ENCODE measurements at places on chromosomes 5 and 9.

DNA sequence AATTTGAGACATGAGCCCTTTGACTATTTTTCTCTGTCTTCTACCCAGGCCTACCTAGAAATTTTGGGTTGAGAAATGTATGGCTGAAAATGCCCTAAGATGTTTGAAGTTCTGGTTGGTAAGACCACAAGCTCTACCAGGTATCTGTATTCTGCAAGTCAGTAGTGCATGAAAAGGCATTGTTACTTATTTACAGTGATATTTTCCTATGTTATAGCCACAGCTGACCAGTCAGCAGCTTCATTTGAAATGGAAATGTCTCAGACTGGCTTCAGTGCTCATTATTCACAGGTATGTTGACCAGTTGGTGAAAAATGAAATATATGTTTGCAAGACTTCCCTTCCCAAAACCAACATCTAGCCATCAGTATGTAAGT lies 91.9 kb upstream of the ITGA2 start:
- DNase-seq: no peak

GRCh38 chr5:169785771-169786618 lies 148.9 kb downstream of the DOCK2 start:
- no peak for DNase-seq

- no peak for DNase-seq
Measured at GRCh38 chr9:90044263-90044662, 439.5 kb downstream of the GADD45G start.

DNA sequence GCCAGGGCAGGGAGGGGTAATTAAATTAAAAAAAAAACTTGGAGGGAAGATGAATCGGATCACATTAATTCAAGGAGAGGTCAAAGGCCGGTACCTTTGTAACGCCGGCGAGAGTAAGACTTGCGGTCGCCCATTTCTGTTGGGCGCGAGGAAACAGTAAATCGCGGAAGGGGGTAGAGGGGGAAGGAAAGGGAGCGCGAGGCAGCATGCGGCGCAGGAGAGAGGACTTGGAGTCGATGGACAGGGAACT lies 324 bp upstream of the RGMB start:
- no peak for DNase-seq

DNA sequence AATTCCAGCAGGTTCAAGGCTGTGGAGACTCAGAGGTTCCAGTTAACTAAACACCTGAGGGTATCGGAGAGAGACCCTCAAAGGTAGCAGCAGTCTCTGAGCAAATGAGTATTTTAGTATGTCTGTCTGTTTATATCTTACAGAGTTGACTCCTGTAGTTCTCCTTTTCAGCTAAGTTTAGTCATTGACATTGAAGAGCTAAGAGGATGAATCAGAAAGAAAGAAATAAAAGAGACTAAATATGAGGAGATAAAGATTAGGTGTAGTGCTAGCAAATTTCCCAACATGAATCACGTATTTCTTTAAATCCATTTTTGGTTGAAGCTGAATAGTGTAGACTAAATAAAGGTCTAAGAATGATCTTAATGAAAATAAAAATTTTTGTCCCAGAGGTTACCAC lies 474.0 kb upstream of the RGMB start:
- DNase-seq: no peak

DNA sequence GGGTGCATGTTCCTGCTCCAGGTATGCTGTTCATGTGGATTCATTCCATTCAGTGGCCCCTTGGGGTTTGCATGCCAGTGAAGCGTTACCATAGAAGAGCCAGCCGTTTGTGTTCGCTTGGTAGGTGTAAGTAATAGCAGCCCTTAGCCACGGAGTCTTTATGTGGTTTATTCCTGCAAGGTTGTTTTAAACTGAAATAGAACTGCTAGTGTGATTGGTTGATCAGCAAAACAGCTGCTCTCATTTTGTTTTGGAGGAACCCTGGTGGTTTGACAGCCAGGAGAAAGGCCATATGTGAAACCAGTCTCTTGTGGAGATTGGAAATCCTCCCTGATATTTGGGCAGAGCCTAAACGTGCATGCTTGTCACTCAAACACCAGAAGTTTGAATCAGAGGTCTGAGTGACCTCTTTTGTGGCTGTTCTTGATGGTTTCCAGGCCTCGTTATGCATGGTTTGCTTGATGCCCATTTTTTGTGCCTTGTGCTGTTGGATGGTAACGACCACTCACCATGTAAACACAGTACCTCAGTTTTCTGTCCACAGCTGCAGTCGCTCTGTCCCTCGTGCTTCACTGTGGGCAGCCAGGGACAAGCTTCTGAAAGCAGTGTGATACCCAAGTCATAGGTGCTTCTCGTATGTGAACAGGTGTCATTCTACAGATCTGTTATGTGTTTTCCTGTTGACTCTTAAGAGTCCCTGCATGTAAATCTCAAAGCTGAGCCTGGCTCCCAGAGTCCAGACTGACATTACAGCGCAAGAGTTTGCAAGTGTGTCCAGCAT lies 58.3 kb upstream of the NXNL2 start:
- no peak for DNase-seq

GRCh38 chr9:123548741-123549545 lies 192.9 kb downstream of the CRB2 start:
- no peak for DNase-seq

DNA sequence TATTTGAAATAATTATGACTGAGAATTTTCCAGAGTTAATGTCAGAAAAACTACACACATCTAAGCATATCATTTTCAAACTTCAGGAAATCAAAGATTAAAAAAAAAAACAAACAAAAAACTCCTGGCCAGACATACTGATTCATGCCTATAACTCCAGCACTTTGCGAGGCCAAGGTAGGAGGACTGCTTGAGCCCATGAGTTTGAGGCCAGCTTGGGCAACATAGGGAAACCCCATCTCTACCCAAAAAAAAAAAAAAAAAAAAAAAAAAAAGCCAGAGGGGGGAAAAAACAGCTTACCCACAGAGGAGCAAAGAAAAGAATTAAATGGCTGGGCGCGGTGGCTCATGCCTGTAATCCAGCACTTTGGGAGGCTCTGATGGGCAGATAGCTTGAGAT lies 22.4 kb downstream of the EFCAB9 start:
- DNase-seq: no peak

- no peak for DNase-seq
Measured at GRCh38 chr9:136143215-136144001, 24.7 kb upstream of the TMEM250 start.

DNA sequence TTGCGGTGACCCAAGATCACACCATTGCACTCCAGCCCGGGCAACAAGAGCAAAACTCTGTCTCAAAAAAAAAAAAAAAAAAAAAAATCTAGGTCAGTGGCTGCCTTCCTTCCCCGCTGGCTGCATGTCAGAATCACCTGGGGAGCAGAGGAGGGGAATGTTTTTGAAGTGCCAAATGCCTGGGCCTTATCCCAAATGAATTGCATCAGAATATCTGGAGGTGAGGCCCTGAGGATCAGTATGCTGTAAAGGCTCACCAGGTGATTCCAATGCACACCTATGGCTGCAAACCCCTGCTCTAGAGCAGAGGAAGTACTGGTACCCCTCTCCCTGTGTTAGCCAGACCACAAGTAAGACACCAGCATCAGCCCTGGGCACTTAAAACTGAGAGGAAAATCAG lies 44.7 kb upstream of the GABRP start:
- no peak for DNase-seq

DNA sequence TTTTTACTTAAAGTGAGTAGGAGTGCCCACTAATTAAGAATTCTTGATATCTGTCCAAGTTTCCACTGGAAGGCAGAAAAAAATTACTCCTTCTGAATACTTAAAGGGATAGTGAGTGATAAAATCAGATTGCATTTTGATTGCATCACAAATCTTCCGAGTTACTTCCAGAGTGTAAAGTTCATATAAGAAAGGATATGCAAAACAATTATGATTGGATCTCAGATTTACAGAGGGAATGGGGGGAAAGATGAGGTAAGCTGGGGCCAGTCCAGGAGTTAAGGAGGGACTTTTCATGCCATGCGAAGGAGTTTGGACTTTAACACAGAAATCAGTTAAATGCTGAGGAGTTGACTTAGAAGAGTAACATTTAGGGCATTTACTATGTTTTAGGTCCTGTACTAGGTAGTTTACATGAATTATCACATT lies 9.3 kb upstream of the RNF145 start:
- DNase-seq: no peak

GRCh38 chr5:5327126-5327525 lies 95.4 kb upstream of the ICE1 start:
- no peak for DNase-seq

DNA sequence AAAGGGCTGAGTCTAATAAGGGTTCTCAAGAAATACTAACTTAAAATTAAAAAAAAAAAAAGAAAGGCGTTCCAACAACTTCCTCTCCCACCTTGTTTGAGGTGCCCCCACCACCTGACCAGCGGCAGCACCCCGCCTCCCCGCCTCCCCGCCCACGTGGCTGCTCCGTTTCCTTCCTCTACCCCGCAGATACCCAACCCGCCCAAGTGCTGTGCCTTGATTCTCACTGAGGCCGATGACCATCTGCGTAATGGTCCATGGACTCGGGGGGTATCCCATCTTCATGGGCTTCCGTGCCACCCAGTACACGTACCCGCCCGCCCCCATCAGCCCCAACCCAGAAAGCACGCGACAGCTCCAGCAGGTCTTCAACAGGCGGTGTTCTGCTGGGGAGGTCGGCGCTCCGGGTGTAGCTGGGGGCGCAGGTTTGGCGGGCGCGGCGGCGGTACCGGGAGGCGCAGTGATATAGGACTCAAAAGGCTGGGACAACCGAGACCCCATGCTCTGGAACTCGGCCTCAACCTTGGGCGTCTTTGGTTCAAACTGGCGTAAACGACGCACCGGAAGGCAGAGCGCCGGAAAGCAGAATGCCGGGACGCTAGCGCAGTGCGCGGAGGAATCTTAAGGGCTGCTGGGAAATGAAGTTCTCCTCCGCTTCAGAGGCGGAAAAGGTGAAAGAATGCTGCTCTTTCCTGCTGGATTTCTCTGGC lies at the start of gene DMAC1:
TSS of gene DMAC1 (minus strand) at position 545 of the 710 bp plus-strand sequence. CDS start at position 501, 44 bp downstream.
- peak; percentile 77 for DNase-seq

DNA sequence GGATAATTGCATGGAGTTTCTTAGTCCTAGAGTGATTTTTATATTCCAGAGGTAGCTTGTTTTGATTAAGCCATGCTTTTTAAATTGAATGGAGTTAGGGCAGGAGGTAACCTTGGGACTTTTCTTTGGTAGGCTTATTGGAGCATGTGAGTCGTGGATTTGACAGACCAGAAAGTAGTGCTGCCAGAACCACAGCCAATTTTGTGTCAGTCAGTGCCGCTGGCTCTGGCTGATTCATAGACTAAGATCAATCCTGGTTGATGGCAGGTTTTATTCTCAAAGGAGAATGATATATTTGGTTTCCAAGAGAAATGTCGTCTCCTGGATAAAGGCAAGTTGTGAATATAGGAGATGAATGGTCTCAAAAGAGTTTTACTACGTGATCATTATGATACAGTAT lies 20.3 kb downstream of the RAI14 start:
- DNase-seq: no peak

Measured in CD4-positive, alpha-beta memory T cell (primary cell).